ENCODE measurements at places on chromosomes 2 and 18.

DNA sequence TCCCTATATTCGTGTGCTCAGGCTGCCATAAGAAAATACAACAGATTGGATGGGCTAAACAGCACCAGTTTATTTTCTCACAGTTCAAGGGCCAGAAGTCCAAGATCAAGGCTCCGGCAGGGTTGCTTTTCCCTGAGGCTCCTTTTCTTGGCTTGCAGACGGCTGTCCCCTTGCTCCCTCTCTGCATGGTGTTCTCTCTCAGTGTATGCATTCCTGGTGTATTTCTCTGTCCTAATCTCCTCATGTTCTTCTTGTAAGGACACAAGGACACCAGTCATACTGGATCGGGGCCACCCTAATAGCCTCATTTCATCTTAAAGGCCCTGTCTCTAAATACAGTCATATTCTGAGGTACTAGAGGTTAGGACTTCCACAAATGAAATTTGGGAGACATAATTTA is 62.6 kb upstream of the SLC16A14 start:
- DNase-seq: no peak

DNA sequence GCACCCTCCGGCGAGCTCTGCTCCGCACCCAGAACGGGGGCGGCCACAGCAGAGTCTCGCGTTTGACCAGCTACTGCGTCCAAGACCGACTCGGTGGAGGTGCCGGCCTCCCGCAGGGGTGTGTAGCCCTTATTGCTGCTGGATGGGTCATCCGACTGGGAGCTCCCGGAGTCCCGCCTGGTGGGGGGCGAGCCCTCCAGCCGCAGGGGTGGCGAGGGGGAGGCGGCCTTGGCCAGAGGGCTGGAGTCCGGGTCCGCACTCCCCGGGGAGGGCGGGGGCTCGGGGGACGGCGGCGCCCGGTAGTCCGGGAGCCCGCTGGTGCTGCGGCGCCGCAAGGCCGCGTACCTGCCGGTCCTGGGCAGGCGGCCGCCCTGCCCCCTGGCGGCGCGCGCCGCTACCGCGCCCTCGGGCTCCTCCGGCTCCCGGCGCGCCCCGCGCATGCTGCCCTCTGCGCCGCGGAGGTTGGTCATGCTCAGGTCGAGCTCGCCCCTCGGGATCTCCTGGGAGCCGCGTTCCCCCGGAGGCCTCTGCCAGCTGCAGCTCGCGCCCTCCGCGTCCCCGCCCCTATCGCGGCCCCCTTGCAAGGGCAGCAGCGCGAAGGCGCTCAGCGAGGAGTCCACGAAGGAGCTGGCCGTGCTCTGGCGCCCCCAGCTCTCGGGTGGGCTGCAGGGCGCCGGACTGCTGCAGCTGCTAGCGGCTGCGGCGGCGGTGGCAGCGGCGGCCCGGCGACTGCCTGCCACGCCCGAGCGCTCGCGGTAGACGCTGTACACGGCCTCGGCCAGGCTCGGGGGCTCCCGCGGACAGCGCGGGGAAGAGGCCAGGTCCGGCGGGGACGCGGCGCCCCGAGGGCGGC is 4.8 kb downstream of the TMEM200C start:
- no peak for DNase-seq

DNA sequence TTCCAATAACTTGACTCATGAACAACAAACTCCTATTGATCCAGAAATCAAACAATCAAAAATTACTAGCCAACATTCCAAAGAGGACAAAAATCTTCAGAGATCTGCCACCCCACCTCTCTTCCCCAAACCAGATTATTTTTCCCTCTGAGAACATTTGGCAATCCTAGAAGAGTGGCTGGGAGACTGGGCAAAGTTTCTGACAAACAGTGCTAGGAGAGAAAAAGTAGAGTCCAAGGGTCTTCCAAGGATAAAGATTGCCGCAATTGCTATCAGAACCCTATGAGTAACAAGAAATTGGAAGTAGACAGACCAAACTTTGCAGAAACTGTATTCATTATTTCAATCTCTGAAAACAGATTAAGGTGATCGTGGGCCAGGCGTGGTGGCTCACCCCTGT is 22.4 kb downstream of the REV1 start:
- DNase-seq: no peak

DNA sequence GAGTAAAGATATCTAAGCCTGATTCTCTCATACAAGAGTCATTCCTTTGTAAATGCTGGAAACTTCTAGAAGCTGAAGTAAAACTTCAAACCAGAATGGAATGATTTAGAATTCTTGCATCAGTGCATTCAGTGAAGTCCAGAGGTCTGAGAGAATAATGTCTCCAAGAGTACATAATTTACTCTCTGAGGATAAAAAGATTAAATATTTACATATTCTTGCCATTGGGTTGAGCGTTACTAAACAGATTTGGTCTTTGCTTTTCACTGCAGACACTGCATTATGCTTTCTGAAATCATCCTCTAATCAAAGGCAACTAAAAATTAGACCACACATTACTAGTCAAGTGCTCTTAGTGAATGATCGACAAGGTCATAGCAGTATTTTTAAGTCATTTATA is 26.5 kb upstream of the KANSL1L start:
- no peak for DNase-seq

GRCh38 chr2:54330926-54331835 is 75.2 kb upstream of the TSPYL6 start:
- no peak for DNase-seq

DNA sequence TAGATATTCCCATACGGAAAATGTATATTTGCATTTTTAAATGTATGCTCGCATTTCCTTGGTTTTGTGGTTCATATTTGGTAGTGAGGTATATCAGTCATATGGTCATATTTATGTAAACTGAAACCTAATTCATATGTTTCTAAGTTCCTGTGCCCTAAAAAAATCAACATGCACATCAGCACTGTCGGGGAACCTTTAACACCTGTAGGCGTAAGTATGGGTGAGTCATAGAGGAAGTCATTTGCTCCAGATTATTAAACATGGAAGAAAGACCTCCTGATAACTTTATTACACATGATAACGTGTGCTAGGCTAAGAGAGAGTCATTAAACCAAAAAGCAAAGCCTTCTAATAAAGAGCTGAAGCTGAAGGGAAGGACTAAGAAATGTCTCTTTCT is 437.7 kb downstream of the NRXN1 start:
- DNase-seq: no peak

DNA sequence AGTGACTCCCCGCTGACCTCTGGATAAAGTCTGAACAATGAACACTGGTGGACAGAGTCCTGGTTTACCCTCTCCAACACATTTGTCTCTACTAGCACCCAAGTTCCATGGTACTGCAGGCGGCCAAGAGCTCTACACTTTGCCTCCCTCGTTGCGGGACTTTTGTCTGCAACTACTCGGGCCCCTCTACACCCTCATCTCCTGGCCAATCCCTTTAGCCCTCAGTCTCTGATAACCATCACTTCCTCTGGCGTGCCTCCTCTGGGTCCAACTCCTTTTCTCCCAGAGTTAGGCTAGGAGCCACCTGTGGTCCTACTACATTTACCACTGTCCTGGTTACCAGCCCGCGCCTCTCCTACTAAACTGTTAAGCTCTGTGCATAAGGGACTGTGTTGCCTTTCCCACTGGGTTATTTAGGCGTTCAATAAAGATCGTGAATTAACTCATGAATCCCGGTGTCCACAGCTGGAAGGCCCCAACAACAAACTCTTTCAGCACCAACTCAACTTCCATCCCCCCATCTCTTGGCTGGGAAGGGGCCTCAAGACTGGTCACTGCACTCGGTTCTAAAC is 757 bp downstream of the HDHD2 start:
- DNase-seq: peak; percentile 13

GRCh38 chr2:235051436-235052260 is 99.8 kb downstream of the SH3BP4 start:
- no peak for DNase-seq

- no peak for DNase-seq
Observed at GRCh38 chr2:52498077-52498750, 1269.4 kb upstream of the CHAC2 start.

DNA sequence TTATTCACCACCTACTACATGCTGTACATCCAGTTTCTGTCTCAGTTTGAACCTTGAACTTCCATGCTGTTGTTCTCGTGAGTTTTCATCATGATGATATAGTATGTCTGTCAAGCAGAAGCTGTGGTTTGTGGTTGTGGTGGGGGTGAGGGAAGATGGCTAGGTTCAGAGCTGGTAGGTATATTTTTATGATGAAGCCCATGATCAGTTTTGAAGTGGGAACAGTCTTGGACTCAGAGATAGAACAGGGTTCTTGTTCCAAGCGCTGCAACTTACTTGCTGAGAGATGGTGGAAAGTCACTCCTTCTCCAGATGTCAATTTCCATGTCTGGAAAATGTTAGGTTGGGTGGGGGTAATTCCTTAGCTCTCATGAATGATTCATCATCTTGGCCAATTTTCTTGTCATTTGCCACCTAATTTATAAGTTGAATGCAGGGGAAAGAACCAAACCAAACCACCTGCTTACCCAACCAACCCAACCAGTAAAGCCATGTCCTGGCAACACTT is 21.6 kb downstream of the PMAIP1 start:
- no peak for DNase-seq

GRCh38 chr2:96558061-96558460 is 21.5 kb downstream of the ARID5A start:
- no peak for DNase-seq

DNA sequence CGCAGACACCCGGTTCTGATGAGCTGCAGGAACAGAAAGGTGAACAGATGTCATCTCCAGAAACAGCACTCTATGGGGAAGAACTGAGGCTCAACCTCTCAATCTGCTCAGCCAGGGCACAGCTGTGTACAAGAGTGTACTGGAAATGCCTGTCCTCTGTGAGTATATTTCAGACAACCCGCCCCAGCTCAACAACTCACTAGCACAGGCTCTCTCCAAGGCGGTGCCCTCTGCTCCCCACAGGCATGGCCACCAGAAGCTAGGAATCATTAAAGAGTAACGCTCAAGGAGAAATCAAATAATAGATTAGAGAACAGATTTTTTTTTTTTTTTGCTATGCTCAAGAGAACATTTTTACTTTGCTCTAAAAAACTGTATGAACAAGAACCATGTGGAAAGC is 43.8 kb downstream of the WDFY1 start:
- DNase-seq: no peak

- DNase-seq: no peak
Observed at GRCh38 chr2:195352581-195352980, 304.4 kb upstream of the SLC39A10 start.

GRCh38 chr2:28470759-28471158 is 25.1 kb upstream of the PLB1 start:
- DNase-seq: no peak

GRCh38 chr2:172842511-172843265 is 107.0 kb downstream of the RAPGEF4 start:
- DNase-seq: no peak

- no peak for DNase-seq
Observed at GRCh38 chr2:191289049-191289448, 43.8 kb downstream of the MYO1B start.

DNA sequence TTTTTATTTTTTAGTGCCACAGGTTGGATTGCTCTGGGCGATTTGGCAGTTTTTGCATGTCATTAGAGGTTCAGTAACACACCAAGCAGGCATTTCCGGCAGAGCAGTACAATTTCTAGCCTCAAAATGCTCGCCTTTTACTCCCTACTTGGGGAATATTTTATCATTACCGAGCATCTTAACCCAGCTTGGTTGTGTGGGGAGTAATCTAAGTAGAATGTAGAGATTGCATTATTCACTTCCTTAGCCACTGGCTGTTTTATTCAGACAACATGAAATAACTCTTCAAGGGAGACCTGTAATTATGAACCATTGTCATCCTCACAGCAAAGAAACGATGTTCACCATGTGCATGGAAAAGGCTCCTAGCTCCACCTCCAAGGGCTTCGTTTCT is 13.1 kb downstream of the GRP start:
- DNase-seq: no peak

DNA sequence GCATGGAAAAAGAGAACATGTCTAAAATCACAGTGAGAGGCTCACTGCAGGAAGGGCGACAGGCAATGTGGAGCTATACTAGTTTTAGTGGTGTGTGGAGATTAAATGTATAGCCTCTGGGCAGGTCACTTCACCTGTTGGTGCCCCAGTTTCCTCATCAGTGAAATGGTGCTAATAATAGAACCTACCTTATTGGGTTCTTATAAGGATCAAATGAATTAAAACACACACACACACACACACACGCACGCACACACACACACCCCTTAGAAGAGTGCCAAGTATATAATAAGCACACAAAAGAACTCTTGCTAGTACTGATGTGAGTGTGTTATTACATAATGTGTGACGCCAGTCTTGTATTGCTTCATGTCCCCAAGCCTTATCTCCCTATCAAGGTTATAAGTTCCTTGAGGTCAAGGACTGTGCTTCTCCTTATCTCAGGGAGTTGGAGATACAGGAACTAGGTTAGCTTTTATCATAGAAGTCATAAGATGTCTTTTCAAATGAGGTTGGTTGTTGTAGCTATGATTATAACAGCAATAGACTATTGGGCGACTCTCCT is 98.0 kb upstream of the CXCR4 start:
- no peak for DNase-seq

GRCh38 chr2:118729760-118730159 is 117.7 kb downstream of the EN1 start:
- DNase-seq: no peak

DNA sequence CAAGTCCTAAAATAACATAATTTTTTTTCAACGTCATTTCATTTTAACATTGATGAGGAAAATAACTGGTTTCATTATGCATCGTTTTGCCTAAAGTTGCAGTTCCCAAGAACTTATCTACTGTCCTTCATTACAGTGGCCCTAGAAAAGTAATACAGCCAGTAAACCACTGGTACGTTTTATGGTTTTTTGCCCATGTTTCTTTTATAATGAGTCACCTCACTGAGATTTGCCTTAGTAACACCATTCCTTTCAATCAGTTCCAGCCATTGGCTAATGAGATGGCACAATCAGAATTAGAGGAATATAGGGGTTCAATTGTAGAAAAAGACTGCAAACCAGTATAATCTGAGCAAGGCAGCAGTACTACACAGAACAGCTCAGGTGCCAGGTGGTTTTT is 422.6 kb upstream of the LYPD1 start:
- DNase-seq: no peak

DNA sequence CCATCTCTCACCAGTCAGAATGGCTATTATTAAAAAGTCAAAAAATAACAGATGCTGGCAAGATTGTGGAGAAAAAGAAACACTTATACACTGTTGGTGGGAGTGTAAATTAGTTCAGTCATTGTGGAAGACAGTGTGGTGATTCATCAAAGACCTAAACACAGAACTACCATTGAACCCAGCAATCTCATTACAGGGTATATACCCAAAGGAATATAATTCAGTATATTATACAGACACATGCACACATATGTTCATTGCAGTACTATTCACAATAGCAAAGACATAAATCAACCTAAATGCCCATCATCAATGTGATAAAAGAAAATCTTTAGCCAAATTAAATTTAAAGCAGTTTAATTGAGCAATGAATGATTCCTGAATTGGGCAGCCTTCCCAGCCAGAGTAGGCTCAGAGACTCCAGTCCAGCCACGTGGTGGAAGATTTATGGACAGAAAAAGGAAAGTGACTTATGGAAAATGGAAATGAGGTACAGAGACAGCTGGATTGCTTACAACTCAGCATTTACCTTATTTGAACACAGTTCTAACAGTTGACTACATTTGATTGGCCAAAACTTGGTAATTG is 377.1 kb upstream of the SLC39A10 start:
- DNase-seq: no peak

GRCh38 chr2:88265352-88266303 is 95.5 kb downstream of the THNSL2 start:
- peak; percentile 27 for DNase-seq

- DNase-seq: no peak
Observed at GRCh38 chr2:60544954-60545560, 8.4 kb downstream of the BCL11A start.

GRCh38 chr2:149611100-149611820 is 23.7 kb upstream of the MMADHC start:
- no peak for DNase-seq

All from pons (tissue), 1 donor.